ENCODE measurements at places on chromosomes 1 and 21.

- DNase-seq = no peak
Observed at GRCh38 chr1:242784807-242785206, 260.3 kb upstream of the PLD5 start.

DNA sequence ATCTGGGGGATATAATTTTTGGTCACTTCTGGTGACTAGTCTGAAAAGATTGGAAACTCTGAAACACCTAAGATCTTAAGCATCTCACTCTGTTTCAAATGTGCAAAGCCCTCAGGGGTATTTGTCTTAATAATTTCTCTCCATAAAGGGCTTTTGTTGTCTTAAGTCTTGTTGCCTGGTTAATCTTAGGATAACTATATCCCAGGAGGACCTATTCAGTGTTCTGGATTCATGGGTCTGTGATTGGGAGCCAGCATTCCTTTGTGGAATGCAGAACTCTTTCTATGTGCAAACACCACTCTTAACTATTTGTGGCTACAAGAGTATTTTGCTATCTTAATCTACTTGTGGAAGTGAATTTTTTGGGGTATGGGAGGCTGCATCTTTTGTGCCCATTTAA is 1573.0 kb upstream of the PRMT6 start:
- DNase-seq = no peak

DNA sequence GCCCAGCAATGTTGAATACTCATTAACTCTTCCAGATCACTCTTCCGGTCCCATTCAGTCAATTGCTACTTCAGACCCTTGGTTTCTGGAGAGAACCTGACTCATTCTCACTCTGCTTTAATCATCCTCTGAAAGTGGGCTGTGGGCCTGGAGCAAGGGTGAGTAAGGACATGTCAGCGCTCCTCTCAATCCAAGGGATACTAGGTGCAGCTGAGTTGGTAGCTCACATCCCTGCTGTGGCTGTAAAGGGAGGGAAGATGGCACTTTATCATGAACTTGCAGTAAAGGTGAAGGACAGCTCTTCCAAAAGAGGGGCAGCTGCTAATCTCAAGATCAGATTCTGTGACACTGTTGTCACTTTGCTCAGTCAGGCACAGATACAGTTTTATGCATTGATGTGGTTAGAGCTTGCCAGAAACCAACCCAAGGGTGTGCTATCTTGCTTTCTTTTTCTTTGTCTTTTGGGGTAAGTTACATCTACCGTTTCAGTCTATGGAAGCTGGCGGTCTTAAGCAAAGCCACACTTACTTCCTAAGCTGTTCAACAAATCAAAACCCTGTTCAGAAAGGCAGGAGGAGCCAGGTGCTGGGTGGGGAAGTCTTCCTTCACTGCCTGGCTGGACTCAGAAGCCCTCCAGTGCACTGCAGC is 26.5 kb upstream of the NTPCR start:
- no peak for DNase-seq

DNA sequence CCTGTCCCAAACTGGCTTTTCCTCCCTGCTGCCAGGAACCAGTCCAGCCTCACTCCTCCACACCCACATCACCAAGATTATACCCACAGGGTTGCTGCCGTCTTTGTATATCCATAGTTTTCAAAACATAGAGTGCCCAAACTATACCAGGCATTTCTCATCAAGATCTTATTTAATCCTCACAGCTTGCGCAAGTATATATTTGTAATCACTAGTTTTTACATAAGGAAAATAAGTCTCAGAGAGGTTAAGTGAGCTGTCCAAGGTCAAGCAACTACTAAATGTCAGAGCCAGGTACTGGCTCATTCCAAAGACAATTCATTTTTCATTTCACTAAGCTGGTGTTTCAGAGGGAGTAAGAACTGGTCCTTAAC is 34.9 kb upstream of the ZNF362 start:
- no peak for DNase-seq

- DNase-seq = no peak
Observed at GRCh38 chr1:231616667-231617066, 9.9 kb upstream of the DISC1 start.

- DNase-seq = no peak
Observed at GRCh38 chr1:70264839-70265238, 43.7 kb downstream of the SRSF11 start.

GRCh38 chr1:100325415-100326324 is 26.6 kb upstream of the CDC14A start:
- DNase-seq = no peak

DNA sequence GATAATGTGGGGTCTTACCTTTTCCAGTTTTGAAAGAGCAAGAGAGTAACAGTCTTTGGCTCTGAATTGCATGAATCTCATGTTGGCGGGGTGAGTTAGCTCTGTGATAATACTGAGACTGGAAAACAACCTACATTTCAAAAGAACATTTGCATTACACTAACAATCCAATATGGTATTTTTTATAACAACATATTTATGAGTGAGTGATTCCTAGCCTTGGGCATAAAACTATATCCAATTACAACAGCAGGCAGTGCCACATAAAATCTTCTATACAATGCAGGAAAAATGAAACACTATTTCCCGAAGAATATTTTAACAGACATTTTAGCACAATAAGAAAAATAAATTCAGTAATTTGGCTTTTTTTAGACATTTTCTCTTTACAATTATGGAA is 303.0 kb downstream of the KCNT2 start:
- no peak for DNase-seq

GRCh38 chr1:211469938-211470529 is 21.9 kb downstream of the RD3 start:
- DNase-seq = peak; percentile 12

- DNase-seq = no peak
Observed at GRCh38 chr21:44010429-44010828, 1.7 kb upstream of the TRAPPC10 start.

DNA sequence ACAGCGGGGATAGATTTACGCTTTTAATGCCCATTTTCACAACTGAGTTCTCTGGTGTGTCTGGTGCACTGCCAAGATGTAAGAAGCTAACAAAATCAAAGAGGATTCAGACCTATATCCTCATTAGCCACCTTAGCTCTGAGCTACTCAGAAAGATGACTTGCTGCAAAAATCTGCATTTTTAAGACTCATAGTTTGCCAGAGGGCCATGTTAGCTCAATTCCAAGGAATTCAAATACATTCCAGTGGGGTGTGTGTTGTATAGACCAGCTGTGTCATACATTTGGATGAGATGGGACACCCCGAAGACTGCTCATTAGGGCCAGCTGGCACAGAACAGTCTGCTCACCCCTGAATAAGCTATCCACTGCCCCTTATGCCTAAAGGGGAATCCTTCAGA is 8.9 kb downstream of the DENND2D start:
- DNase-seq = no peak

- no peak for DNase-seq
Observed at GRCh38 chr1:182331387-182331786, 60.2 kb downstream of the GLUL start.

DNA sequence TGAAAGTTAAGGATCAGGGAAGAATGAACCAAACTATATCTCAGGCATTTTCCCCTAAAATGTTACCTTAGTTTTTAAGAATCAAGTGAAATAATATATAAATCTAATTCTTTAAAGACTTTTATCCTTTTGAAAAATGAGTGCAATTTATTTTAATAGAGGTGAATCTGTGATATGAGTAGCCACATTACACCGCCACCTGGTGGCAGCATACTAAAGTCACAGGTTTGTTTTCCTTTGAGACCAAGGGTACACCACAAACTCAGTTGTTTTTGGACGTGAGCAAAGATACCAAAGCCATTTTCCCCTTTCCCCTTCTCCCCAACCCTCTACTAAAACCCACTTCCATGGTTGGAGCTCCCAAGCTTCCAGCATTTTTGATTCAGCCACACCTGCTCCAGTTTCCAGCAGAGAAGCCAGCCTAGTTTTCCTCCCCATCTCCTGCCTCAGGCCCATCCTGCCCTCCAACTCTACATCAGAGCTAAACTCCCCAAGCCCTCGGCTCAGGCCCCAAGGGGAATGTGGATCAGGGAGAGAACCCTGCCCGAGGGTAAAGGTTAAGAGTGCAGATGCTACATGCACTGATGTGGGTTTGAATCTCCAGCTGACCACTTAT is 22.9 kb upstream of the LDLRAP1 start:
- peak; percentile 53 for DNase-seq

- DNase-seq = peak; percentile 50
Observed at GRCh38 chr1:171610385-171610784, 11.7 kb upstream of the MYOCOS start.

- DNase-seq = peak; percentile 56
Observed at GRCh38 chr1:197924516-197925123, 7.4 kb downstream of the LHX9 start.

DNA sequence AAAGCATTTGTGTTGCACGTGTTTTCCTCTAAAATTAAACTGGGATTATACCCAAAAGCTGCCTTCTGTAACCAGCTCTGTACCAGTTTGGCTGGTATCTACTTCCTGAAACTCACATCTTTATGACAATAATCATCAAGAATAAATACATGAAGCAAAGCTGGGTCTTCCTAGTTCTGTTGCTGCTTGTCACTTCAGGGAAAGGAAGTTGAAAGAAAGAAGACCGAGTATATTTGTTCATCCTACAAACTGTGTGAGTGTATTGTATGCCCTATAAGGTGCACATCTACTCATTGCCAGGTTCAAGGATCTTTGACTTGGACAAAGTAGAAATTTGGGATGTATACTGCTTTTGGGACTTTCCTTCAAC is 29.1 kb upstream of the IFNGR2 start:
- no peak for DNase-seq

- peak; percentile 84 for DNase-seq
Observed at GRCh38 chr1:21337454-21337927, 47.2 kb upstream of the ECE1 start.

DNA sequence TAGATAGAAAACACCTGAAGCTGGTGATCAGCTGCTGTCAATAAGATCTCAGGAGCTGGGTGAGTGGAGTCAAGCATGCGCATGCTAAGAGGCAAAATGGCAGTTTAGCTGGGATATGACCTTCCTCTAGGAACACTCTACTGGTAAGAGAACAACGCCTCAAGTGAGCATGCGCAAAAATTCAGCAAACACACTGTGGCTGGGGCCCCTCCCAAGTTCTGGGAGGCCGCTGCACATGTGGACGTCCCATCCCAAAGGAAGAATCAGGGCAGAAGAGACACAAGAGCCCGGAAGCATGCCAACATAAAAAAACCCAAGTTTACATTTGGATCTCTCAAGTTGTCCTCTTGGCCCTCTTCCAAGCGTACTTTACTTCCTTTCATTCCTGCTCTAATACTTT is 126.3 kb upstream of the F3 start:
- DNase-seq = no peak

All from CD14-positive monocyte (primary cell).